ENCODE measurements at places on chromosomes 3 and 15. TPM values are rescaled to one million over a fixed set of nuclear protein-coding genes. Genes with fewer than 3 reads are reported as not detected.

SLC6A11 gene
- not detected for total RNA-seq

SCG5 gene
- total RNA-seq: 0.76 TPM

HTR3E gene
- total RNA-seq: not detected

EOMES gene
- total RNA-seq: 0.09 TPM

SLC38A3 gene
- not detected for total RNA-seq

EFCAB12 gene
- 0.05 TPM for total RNA-seq

HGD gene
- not detected for total RNA-seq

SLC9C1 gene
- not detected for total RNA-seq
